Glutamatergic neuron (in vitro differentiated cells): ENCODE measurements at places on chromosomes 16 and 17. TPM values are rescaled to one million over a fixed set of nuclear protein-coding genes. Genes with fewer than 3 reads are reported as not detected.

The DNAAF8 gene
- 0.59 TPM for total RNA-seq

The GGT6 gene
- total RNA-seq: not detected

The CETP gene
- total RNA-seq: not detected

The CD300E gene
- not detected for total RNA-seq

The ACAP1 gene
- total RNA-seq: not detected

The NACA2 gene
- not detected for total RNA-seq

The ANKRD40CL gene
- not detected for total RNA-seq

The MPP3 gene
- 22.9 TPM for total RNA-seq
